AML-193 (cell line): ENCODE measurements at places on chromosomes 5 and 9.
A peak's percentile ranks its signal among the peaks of the same experiment; 100 is the strongest.

GRCh38 chr9:20623021-20623747 lies 885 bp upstream of the MLLT3 start:
- peak; percentile 21 for DNase-seq

DNA sequence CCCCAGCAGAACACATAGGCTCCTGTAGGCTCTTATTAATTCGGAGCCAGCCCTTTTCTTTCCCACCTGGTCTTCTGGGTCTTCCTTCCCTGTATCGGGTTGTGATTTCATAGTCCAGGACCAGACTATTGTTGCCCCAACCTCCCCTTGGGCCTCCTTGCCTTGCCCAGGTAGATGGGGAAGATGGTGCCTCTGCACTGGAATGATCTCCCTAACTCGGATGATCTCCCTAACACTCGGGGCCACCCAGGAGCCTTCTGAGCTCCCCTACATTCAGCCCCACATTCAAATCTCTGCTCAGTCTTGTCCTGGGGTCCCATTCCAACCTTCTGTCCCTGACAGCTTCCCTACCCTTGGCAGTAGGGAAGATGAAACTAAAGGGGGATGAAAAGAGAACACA lies 2.7 kb upstream of the IRF1 start:
- no peak for DNase-seq

DNA sequence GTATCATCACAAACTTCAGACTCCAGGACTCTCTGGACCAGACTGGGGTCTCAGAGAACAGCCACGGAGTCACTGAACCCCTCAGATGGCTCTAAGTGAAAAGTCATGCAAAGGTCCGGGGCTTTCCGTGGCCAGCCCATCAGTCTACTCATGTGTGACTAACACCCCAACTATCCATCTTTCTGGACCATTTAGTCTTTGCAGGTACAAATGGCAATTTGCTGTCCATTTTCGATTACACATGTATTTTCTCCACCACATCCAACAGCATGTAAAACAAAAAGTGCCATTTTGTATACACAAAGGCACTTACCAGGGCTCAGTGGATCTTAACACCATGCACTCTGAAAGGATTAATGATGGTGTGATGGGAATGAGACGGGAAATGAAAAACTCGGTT lies 387.7 kb downstream of the BNC2 start:
- DNase-seq: no peak

DNA sequence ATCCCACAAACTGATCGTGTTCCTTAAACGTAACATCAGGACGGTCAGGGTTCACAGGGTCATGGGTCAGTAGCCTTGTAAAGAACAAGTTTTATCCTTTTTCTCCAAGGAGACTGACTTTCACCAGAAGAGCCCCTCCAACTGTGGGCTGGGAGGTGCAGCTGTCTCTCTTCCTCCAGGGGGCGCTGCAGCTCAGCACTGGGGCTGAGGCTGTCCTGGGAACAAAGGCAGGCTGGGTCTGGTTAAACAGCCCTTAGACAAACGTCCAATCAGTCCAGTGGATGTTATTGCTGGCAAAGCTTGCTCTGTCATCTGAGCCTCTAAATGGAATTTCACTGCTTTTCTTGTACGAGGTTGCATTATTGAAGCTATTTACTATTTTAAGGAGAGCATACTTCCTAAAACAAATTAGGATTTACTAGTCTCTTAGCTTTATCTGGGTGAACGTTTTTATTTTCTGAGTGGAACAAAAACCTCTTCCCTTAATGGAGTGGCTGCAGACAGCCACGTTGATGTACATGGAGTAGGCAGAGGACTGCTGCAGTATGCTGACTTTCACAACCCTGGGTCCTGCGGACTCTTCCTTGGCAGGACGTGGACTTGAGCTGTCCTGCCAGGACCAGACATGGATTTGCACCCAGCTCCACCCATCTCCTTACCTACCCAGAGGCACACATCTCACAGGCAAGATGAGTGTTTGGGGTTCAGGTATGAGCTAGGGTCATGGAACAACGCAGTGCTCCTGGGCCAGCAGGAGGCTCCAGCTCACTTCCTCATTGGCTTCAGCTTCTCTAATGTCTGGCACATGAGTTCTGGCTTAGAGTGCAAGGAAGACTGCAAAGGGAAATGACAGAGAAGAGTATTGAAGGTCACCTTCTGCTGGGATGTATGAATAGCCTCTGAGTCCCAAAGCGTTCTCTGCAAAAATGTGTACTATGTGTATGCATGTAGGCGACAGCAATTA lies 7.8 kb downstream of the EXOSC2 start:
- DNase-seq: peak; percentile 45

GRCh38 chr5:179127136-179128040 lies 67.2 kb downstream of the ZNF354C start:
- DNase-seq: no peak

DNA sequence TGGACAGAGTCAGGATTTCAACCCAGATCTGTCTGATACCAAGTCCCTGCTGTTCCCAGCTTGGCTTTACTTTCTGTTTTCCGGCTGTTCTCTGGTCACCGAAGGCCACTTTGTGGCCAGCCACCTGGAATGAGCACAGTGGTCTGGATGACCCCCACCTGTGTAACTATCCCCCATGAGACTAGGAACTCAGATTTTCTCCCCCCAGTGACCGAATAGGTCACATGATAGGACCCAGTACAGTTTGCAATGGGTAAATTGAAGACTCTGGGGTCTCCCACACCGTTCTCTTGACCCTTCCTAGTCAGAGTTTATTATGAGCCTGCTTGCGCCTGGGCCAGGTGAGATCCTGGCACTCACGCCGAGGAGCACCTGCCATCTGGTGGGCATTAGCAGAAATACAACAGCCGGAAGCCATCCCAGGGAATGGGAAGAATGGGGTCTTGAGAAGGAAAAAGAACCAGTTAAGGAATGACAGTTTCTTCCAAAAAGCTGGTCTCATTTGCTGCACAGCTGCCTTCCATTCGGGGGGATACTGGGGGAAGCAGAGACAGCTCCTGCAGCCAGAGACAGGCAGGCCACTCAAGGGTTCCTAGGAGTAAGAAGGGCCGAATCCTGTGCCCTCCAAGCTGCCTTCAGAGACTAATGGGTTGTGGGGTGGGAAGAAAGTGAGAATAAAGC lies 7.1 kb downstream of the PHYHD1 start:
- DNase-seq: no peak

DNA sequence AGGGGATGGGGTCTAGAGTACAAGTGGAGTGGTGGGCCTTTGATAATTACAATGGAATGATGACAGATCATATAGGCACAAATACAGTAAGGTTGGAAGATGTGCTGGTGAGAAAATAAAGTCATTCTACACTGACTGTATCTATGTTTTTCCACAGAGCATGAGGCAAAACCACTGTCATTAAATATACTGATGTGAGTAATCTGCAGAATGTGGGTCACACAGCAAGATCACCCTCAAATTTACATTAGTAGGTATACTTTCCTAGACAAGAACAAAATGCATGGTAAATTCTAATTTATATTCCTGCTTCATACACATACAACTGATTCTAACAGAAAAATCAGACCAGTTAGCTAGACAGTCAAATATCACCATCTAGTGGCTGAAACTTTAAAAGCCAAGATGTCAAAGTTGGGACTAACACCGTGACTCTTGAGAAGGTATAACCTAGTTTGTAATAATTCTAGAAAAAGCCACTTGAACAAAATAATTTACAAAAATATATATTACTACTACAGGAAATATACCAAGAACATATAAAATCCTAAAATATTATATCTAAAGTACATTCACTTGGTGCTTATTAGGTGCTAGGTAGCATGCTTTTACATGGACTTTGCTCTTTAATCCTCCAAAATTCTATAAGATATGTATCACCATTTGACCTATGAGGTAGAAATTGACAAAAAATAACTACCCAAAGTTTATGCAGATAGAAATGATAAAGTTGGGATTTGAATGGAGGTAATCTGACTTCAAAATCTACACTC lies 19.5 kb downstream of the TTC33 start:
- DNase-seq: peak; percentile 47

- DNase-seq: no peak
Observed at GRCh38 chr5:176889321-176890280, 9.5 kb downstream of the HK3 start.

GRCh38 chr9:98412101-98412842 lies 156.8 kb upstream of the TBC1D2 start:
- no peak for DNase-seq

DNA sequence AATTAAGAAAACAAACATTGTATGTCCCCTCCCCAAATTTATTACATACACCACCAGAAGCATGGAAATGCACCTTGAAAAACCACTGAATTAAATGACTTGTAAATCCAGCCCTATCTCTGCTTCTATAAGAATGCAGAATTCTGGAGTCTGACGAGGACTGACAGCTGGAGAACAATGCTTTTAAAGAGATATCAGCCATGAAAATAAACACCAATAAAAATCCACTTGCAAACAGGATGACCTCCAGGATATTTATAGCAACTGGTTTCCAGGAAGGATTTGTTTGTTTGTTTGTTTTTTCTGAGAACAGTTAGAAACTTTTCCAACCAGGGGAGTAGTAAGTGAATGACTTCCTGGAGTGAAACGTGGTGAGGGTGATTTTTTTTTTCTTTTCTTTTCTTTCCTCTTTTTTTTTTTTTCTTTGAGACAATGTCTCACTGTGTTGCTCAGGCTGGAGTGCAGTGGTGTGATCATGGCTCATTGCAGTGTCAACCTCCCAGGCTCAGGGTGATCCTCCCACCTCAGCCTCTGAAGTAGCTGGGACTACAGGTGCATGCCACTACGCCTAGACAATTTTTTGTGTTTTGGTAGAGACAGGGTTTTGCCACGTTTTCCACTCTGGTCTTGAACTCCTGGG lies 38.7 kb upstream of the SLC36A1 start:
- DNase-seq: no peak

DNA sequence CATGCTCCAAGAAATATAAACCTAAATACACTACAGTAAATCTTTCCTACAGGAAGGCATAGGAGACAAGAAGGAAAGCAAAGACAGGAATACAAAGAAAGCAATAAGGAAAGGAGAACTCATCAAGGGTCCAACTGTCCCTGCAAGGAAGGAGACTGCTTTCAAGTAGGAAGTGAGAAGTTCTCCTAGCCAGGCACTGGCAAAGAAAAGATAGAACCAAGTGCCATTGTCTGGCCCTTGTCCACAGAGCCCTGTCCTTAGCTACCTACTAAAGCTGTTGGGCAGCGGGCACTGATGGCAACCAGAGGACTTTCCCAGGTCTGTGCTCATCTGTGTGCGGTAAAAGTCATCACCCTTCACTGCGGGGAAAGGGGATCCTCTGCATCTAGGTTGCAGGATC lies 108.2 kb downstream of the KLHL3 start:
- no peak for DNase-seq

- no peak for DNase-seq
Observed at GRCh38 chr9:123965801-123966686, 36.1 kb upstream of the DENND1A start.

DNA sequence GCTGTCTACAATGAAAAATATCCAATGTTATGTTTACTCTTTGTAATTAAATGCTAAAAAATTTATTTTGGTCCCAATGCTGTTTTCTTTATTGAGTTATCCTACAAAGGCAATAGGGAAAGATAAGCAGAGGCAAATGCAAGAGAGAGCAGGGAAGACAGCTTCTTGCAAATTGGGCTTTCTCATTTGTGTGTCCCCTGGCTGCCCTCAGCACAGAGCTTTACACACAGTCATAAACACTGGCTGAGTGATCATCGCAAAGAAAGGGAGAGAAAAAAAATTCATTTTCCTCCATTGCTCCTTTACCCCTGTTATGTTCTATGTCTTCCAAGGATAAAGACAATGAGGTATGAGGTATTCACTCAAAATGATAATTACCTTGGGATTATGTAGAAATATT lies 2.3 kb upstream of the TSSK1B start:
- DNase-seq: no peak

- no peak for DNase-seq
Observed at GRCh38 chr9:5909976-5910375, 19.3 kb downstream of the MLANA start.
